ENCODE measurements at places on chromosomes 7 and 10. TPM values are rescaled to one million over a fixed set of nuclear protein-coding genes. Genes with fewer than 3 reads are reported as not detected.

Gene H2BK1
- not detected for total RNA-seq

Gene NODAL
- not detected for total RNA-seq

Gene ICA1
- 33.8 TPM for total RNA-seq

Gene C10orf67
- total RNA-seq = 1.3 TPM

GRCh38 chr10:62433181-62433692 is 59.1 kb downstream of the ZNF365 start:
- DNase-seq = peak; percentile 64
- H3K4me1 ChIP-seq = peaks cover 22% of the 10 kb centered on the region
- H3K4me3 ChIP-seq = peak overlapping the region; percentile 6
- no peaks in the 10 kb centered on the region for H3K36me3 ChIP-seq
- peak overlapping the region; percentile 81 for H3K27ac ChIP-seq
